Endothelial cell of umbilical vein (primary cell): ENCODE measurements at places on chromosomes 1 and 21. TPM values are rescaled to one million over a fixed set of nuclear protein-coding genes. Genes with fewer than 3 reads are reported as not detected.
A peak's percentile ranks its signal among the peaks of the same experiment; 100 is the strongest.

Gene BNIPL
- total RNA-seq: 0.42 and 0.67 TPM in 2 replicates

GRCh38 chr1:201769966-201770365 lies 59.0 kb upstream of the IPO9 start:
- H3K4me3 ChIP-seq: no peak overlapping the region
- H3K27ac ChIP-seq: no peak overlapping the region
- no peaks in the 10 kb centered on the region for H3K36me3 ChIP-seq
- H3K27me3 ChIP-seq: no peaks in the 10 kb centered on the region
- peak; percentile 70 for DNase-seq

- DNase-seq: no peak
- no peak overlapping the region for H3K4me3 ChIP-seq
- H3K27me3 ChIP-seq: no peaks in the 10 kb centered on the region
- no peaks in the 10 kb centered on the region for H3K4me1 ChIP-seq
- H3K36me3 ChIP-seq: no peaks in the 10 kb centered on the region
Measured at GRCh38 chr21:39667353-39667891, 54.7 kb downstream of the B3GALT5 start.

DNA sequence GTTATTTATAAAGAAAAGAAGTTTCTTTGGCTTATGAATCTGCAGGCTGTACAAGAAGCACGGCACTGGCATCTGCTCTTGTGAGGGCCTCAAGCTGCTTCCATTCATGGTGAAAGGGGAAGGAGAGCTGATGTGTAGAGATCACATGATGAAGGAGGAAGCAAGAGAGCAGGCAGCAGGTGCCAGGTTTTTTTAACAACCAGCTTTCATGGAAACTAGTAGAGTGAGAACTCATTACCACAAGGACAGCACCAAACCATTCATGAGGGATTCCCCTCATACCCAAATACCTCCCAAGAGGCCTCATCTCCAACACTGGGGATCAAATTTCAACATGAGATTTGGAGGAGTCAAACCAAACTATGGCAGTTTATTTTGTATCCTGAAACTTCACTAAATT lies 85.8 kb upstream of the CAMK1G start:
- no peak overlapping the region for H3K4me3 ChIP-seq
- H3K27me3 ChIP-seq: no peaks in the 10 kb centered on the region
- no peaks in the 10 kb centered on the region for H3K36me3 ChIP-seq

DNA sequence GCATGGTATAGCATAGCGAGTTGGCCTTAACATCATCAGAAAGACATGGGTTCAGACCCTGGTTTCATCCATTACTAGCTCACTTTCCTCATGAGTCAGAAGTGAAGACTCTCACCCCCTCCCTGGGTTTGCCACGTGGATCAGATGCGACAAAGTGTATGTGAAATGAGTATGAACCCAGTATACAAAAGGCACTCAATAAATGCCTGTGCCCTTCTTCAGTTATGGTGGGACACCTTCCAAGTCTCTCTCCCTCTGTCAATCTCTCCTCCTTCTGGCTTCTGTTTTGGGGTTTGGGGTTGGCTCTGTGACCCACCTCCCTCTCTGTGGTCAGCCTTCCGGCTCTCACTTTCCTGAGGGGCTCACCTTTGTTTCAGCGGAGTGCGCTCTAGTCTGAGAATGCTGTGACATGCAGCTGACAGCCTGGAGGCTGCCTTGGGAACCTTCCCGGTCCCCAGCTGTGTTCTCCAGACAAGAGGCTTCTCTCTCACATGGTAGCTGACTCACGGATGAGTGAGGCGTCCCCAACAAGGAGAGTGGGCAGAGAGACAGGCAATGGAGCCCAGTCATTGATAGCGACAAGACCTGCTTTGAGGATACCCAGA lies 155.0 kb upstream of the EDN2 start:
- no peaks in the 10 kb centered on the region for H3K27me3 ChIP-seq
- no peak overlapping the region for H3K27ac ChIP-seq
- no peak for DNase-seq
- no peak overlapping the region for H3K4me3 ChIP-seq

Gene ZMPSTE24
- total RNA-seq: 42.5 and 44.7 TPM in 2 replicates

DNA sequence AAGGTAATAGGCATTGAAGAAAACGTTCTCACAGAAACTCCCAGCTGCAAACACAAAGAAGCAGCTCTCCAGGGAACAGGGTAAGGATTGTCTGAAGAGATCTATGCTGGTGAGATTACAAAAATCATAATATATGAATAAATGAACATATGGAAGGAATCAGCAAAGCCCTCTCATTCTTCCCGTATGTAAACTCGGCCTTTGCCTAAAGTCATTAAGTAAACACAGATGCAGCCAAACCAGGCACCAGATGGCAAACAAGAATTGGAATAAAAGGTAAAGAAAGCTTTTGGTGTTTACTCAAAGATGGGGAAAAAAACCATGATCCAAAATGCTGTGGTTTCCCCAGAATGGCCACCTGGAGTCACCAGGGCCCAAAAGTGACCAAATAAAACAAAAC lies 76.6 kb upstream of the HOOK1 start:
- H3K27ac ChIP-seq: no peak overlapping the region
- H3K27me3 ChIP-seq: no peaks in the 10 kb centered on the region
- peaks cover 18% of the 10 kb centered on the region for H3K4me1 ChIP-seq

DNA sequence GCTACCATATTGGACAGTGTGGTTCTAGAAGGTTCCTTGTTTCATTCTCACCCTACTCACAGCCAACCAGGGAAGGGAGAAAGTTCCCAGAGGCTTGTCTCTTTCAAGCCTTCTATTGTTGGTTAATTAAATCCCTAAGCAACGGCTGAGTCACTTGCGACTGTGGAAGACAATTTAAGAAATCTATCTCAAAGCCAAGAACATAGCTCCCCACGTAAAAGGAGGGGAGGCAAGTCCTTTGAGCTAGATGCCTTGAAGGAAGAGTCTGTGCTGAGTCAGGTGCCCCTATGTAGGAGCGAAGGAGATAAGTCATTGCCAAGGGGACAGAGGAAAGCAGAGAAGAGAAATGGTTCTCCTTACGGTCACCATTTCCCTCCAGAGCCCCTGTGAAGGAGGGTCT lies 79.4 kb upstream of the PPP2R5A start:
- H3K4me3 ChIP-seq: no peak overlapping the region
- no peaks in the 10 kb centered on the region for H3K36me3 ChIP-seq
- DNase-seq: no peak
- no peak overlapping the region for H3K27ac ChIP-seq
- peaks cover 8% of the 10 kb centered on the region for H3K4me1 ChIP-seq

- no peaks in the 10 kb centered on the region for H3K4me1 ChIP-seq
- no peaks in the 10 kb centered on the region for H3K36me3 ChIP-seq
- H3K27ac ChIP-seq: no peak overlapping the region
- no peak for DNase-seq
- H3K27me3 ChIP-seq: peaks cover 19% of the 10 kb centered on the region
Measured at GRCh38 chr1:202221911-202222909, 28.6 kb downstream of the LGR6 start.

DNA sequence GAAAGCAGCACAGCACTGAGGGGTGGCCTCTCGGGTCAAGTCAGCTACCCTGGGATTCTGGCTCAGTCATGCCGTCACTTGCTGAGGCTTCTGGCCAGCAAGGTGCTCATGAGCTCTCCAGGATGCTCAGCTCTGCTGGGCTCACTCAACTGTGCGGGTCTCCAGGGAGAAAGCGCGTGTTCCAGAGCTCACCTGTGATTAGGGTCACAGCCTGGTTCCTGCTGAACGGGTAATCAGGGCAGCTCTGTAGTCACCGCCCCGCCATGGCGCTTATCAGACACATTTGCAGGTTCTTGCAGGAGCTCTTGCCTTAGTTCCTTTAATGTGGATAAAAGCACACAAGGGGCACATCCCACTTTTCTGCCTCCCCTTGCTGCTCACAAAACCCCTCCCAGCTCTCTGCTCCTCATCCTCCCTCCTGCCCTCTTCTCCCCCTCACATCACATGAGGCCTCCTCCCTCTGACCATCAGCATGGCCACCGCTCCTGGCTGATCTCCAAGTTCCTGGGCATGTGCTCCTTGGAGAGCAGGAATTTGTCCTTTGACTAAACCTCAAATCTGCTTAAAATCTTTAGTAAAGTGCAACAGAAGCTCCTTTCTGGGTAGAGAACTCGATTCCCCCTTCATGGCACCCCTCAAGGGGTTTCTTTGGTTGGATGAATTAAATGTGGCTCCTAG lies 2.0 kb downstream of the PCP4 start:
- H3K4me3 ChIP-seq: no peak overlapping the region
- H3K27me3 ChIP-seq: no peaks in the 10 kb centered on the region
- no peaks in the 10 kb centered on the region for H3K4me1 ChIP-seq

Gene LIN28A
- total RNA-seq: not detected in 2 replicates

GRCh38 chr1:93822730-93823425 lies 56.1 kb downstream of the DNTTIP2 start:
- peaks cover 12% of the 10 kb centered on the region for H3K4me1 ChIP-seq
- H3K27me3 ChIP-seq: no peaks in the 10 kb centered on the region
- H3K36me3 ChIP-seq: no peaks in the 10 kb centered on the region
- H3K4me3 ChIP-seq: no peak overlapping the region

DNA sequence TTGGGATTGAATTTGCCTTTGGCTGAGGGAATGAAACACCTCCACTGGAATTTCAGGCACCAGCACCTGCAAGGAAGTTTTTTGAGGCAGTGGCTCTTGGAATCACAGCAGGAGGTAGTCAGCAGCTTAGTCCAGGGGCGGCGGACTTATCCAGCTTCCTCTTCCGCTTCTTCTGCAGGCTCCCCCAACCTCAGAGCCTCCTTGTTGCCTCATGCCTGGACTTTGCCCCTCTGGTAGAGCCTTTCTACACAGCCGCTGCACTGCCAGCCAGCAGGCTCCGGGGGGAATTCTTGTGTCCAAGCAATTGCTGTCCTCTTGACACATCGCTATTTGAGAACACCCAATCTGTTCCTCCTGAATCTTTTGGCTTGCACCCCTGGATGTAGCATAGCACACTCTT lies 4.4 kb upstream of the RHEX start:
- no peak overlapping the region for H3K4me3 ChIP-seq
- no peaks in the 10 kb centered on the region for H3K4me1 ChIP-seq
- peaks cover 5% of the 10 kb centered on the region for H3K27me3 ChIP-seq
- H3K27ac ChIP-seq: no peak overlapping the region

DNA sequence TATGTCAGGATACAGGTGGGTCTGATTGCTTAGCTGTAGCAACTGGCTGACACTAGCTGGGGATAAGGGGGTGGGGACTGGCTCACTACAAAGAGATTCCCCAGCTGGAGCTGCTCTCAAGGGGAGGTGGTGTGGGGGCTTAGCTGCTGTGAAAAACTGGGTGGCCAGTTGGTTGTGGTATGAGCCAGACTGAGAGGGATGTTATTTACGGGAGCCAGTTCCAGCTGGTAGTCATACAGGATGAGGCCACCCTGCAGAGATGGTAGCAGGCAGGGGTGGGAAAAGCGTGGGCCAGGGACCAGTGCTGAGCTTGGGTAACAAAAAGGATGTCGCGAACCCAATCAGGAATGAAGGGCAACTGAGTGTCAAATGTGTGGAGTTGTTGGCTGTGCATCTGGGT lies 204.0 kb upstream of the C21orf91 start:
- no peaks in the 10 kb centered on the region for H3K4me1 ChIP-seq
- H3K4me3 ChIP-seq: no peak overlapping the region
- no peak for DNase-seq
- H3K27me3 ChIP-seq: no peaks in the 10 kb centered on the region
- no peaks in the 10 kb centered on the region for H3K36me3 ChIP-seq
- H3K27ac ChIP-seq: no peak overlapping the region
